ENCODE measurements at places on chromosomes 13 and 19.
A peak's percentile ranks its signal among the peaks of the same experiment; 100 is the strongest.

GRCh38 chr19:44344255-44344654 lies 12.2 kb downstream of the ZNF112 start:
- DNase-seq = no peak

GRCh38 chr19:19752760-19753403 lies 20.0 kb upstream of the ZNF14 start:
- DNase-seq = no peak

GRCh38 chr19:55672418-55672817 lies 2.6 kb upstream of the EPN1 start:
- no peak for DNase-seq

DNA sequence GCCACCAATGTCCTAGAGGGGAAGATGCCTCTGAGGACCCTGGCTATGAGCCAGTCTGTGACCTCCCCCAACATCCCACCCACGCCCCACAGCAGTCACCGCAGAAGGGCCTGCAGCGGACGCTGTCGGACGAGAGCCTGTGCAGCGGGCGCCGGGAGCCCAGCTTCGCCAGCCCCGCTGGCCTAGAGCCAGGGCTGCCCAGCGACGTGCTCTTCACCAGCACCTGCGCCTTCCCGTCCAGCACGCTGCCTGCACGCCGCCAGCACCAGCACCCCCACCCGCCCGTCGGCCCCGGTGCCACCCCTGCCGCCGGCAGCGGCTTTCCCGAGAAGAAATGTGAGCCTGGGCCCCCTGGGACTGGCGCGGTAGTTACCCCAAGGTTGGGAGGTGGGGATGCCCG lies 30.6 kb downstream of the DPF1 start:
- DNase-seq = no peak

DNA sequence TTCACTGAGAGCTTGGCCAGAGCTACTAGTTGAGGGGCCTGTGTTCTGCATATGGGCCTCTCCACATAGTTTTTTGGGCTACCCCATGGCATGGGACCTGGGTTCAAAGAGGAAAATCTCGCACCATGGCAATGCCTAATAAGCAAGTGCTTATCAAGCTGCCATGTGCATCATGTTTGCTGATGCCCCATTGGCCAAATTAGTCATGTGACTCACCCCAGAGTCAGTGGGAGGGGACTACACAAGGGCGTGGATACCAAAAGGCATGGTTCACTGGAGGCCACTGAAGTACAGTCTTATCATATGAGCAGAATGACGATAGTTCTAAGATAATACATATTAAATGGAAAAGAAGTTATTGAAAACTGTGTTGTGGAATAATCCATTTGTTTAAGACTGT lies 214.8 kb downstream of the LMO7 start:
- no peak for DNase-seq

GRCh38 chr19:49151267-49152118 lies 3.7 kb downstream of the HRC start:
- no peak for DNase-seq

DNA sequence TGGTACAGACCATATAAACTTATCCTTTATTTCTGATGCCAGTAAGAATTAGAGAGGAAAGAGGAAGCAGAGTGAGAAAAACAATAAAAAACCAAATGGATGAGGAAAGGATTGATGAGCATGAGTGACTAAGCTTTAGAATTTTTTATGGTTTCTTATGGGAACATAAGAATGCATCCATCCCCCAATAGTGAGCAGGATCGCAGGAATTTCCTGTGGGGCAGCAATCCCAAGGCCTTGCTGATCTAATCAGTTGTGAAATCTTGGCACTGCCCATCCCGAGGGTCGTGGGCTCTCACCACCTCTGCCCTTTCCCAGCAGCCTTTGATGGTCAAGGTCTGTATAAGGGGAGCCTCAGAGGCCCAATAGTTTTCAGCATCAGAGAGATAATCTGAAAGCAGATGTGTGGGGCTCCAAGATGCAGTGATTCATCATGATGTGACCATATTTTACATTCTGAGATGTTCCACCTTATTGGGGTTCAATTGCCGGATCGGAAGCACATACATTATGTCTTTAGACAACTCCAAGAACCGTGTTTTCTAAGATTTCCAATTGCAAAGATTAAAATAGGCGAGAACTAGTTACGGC lies 222.1 kb downstream of the DNAJC15 start:
- no peak for DNase-seq

DNA sequence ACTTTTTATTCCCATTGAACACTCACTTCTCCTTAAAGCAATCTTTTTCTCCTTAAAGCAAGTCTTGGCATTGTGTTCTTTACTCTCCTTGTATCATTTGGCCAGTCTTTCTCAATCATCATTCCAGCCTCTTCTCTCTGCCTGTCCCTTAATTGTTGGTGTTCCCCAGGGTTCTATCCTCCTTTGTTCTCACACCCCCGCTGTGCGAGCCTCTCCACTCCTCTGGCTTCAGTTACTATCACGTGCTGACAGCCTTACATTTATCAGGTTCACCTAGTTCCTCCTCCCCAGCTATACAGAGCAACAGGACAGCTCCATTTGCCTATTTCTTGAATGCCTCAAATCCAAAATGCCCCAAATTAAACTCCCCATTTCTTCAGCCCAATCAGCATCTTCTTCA lies 24.6 kb downstream of the CYSLTR2 start:
- DNase-seq = no peak

- DNase-seq = no peak
Measured at GRCh38 chr13:27461940-27462584, 11.7 kb upstream of the MTIF3 start.

DNA sequence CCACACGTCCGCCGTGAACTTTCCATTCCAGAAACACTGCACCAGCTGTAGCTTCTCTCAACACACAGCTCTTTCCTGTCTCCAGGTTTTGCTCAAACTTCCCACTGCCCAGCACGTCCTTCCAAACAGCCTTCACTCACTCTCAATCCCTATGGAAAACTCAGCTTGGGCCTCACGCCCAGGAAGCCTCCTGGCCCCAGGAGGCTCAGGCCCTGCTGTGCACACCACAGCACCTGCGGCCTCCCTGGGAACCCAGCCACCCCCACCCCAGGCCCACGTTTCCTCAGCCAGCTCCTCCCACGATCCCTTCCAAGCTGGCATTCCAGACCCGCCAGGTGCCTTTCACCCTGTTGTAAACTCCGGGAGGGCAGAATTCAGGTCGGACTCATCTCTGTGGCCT lies 35.2 kb downstream of the C13orf46 start:
- DNase-seq = no peak

DNA sequence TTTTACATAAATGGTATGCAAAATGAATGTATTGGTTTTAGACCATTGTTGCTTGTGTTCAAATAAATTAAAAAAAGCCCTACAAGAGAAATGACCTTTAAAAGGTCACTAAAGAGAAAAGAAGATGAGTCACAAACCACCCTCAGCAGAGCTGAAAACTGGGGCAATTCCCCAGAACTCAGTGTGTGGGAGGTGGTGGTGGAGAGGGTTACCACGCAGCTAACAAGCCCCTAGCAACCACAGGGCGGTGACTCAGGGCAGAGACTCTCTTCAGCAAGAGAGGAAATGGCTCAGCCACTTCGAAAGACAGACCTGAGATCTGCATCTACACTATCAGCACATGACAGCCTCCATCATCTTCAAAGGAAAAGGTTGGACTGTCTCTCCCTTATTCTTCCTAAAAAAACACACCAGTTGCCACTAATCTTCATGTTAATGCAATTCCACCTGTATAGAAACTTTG lies 29.4 kb upstream of the NDFIP2 start:
- peak; percentile 88 for DNase-seq

GRCh38 chr19:15368798-15369593 lies 10.6 kb downstream of the AKAP8 start:
- DNase-seq = no peak

GRCh38 chr19:42634409-42635232 lies 39.9 kb upstream of the CEACAM8 start:
- no peak for DNase-seq

DNA sequence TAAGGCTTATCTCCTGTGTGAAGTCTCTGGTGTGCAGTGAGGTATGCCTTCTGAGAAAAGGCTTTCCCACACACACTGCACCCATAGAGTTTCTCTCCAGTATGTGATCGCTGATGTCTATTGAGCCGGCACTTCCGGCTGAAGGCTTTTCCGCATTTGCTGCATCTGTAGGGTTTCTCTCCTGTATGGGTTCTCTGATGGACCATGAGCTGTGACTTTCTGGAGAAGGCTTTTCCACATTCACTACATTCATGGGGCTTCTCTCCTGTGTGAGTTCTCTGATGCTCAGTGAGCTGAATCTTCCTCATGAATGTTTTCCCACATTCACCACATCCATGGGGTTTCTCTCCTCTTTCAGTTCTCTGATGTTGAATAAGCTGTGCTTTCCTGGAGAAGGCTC lies 14.7 kb downstream of the ZNF577 start:
- no peak for DNase-seq

DNA sequence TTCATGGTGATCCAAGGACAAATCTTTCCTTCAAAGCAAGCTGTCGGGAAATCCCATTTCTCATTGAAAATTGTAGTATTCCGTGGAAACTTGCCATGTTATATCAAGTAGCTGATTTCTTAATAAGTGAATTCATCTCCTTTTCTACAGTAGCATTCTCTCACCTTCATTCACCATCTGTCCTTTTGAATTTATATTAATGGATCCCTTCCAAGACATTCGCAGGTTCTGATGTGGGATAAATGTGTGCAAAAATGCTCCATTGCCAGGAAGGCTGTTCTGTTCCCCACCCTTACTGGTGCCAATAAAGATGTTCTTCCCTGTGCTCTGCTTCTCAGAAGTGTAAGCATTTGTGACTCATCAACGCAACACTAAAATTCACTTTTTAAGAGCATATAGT lies 36.2 kb downstream of the AMER2 start:
- DNase-seq = no peak

- DNase-seq = no peak
Measured at GRCh38 chr13:102267191-102267590, 134.7 kb downstream of the FGF14 start.

DNA sequence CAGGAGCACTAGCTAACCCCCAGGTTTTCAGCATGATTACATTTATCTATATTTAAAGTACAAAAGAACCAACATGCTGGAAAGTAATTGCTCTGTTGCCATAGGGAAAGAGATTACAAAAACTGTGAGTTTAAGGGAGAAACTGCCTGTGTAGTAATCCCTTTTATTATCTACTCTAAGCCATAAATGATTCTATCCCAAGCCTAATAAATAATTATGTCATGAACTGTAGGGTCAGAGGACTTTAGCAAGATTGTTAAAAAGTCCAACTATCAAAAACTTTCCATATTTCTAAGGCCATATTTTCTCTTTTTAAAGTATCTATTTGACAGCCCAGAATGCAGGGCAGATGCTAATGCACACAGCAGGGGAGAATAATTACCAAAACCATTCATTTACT lies 573.8 kb upstream of the MIR17HG start:
- DNase-seq = no peak

DNA sequence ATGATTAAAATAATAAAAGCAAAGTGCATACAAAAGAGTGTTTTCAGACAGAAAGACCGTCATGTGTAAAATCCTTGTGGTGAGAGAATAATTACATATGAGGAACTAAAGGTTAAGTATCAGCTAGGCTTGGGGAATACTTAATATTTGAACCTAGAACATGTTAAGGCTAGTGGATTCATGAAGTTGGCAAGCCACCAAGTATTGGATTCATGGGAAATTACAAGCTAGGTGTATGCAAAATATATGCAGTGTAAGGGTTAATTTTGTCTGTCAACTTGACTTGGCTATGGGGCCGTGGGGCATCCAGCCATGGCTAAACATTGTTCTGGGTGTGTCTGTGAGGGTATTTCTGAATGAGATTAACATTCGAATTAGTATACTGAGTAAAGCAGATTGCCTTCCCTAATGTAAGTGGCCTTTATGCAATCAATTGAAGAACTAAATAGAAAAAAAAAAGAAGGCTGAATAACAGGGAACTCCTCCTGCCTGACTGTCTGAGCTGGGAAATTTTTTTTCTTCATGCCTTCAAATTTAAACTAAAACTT lies 533.5 kb upstream of the KLF12 start:
- no peak for DNase-seq

DNA sequence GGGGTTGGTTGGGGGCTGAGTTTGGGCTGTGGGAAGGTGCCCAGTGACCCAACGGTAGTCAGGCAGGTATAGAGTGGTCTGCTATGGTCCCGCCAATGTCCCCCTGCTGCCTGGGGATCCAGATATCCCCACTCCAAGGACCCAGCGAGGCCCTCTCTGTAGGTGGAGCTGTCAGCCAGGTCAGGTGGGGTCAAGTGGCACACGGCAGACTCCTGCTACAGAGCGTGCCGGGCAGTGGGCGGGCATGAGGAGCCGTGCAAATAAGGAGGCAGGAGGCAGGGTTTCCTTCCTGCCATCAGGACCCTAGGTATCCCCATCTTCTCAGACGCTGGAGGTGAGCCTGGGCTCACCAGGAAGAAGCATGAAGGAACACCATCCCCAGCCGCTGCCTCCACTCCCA lies 14.9 kb downstream of the EVI5L start:
- DNase-seq = no peak

DNA sequence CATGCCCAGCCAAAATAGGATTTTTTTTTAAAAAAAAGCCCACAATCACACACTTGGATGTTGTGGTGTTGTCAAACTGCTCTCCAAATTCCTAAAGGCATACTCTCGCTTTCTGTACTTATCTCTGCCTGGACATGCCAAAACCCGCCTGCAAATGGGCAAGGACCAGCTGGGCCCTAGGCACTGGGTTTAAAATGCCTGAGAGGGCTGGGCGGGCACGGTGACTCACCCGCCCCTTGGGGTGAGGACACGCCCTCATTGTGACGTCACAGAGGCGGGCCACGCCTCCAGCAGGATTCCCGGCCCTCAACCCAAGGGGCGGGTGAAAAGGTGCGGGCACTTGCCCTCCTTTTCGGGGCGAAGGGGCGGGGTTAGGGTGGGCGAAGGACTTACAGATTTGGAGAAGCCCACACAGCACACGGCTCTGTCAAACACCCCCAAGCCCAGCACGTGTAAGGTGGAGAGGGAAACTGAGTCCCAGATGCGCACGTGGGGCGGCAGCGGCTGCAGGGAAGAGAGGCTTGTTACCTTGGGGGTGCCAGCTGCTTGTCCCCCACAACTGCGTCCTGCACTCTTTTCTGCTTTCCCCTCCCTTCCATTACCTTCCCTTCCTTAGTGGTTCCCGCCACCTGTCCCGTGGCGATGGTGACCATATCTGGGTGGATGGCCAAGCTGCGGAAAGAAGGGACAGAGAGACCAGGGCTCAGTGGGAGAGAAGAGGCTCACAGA lies 6.6 kb downstream of the EML2 start:
- peak; percentile 37 for DNase-seq

GRCh38 chr19:35265126-35265899 lies 3.4 kb upstream of the USF2 start:
- DNase-seq = no peak

Data from activated T-helper 9 cell treated with anti-CD3 and anti-CD28 coated beads, Interleukin-2, amount 50 U/mL, for 16 hours (primary cell).